ENCODE measurements at places on chromosomes 7 and 10. TPM values are rescaled to one million over a fixed set of nuclear protein-coding genes. Genes with fewer than 3 reads are reported as not detected.

GRCh38 chr10:103620352-103620740, 126.8 kb downstream of the NEURL1 start:
- no peak for DNase-seq

- no peak for DNase-seq
Observed at GRCh38 chr7:134692344-134692705, 45.7 kb downstream of the BPGM start.

GRCh38 chr7:1725199-1725690, 55.2 kb downstream of the ELFN1 start:
- no peak for DNase-seq

DNA sequence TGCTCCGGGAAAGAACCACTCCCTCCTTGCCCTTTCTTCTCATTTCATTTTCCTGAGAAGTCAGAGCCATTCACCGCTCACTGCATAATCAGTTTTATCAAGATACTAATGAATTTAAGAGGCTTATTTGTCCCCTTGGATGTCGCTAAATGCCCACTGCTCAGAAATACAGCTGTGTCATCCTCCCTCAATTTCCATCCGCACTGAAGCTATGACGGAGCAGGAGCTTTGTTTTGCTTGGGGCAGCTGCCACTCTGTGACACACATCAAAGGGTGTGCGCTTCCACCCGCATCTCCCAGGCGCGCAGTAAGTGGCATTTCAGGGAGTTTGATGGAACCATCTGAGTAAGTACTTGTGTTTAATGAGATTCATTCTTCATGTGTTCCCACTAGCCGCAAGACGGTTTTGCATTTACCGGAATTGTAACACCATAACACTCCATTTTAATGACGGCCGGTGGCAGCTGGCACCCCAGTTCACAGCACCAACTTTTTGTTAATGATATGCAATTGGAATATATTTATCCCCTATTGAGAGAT, 103.8 kb upstream of the PARD3 start:
- no peak for DNase-seq

GRCh38 chr7:30427296-30428070, 51.1 kb downstream of the NOD1 start:
- no peak for DNase-seq

DNA sequence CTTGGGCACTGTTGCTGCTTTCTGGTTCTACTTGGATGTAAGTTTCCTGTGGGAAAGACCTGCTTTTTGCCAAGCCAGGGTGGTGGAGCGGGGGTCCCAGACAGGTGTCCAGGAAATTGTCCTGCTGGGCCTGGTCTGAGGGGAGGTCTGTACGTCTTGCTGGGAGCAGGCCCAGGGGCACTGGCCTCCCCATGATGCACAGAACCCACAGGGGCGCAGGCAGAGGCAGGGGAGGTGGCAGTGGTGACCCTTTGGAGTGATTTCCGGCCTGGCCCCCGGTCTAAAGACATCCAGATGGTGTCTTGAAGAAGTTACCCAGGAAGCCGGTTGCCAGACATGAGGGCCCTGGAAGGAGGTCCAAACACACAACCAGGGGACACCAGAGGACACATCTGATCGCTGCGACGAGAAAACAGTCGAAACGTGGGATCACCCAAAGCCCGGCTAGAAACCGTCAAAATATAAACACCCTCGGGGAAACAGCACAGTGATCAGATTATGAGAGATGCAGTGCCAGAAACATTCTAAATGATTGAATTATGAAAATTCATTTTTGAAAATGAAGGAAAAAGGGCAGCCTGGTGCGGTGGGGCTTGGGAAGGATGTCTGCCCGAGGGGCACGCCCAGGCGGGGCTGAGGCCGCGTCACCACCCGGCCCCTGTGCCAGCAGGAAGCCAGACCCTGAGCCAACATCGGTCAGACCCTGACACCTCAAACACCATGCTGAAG, 59.6 kb downstream of the TMEM270 start:
- no peak for DNase-seq

DNA sequence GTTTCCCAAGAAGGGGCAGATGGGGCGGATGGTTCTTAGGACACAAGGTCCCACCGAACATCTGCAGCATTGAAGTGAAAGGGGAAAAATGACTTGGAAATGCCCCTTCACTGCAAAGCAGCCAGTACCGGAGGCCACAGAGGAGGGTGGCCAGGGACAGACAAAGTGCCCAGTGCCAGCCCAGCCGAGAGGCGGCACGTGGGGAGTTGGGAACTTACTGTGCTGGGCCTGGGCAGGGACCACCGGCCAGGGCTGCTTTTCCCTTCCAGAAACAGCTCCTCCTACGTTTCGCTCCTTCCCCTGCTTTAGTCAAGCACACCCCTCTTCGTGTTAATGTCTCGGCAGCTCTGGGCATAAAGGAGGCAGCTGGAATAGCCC, 129.2 kb downstream of the TNS3 start:
- no peak for DNase-seq

GRCh38 chr10:103653581-103654037, 160.1 kb downstream of the NEURL1 start:
- DNase-seq, result no peak

DNA sequence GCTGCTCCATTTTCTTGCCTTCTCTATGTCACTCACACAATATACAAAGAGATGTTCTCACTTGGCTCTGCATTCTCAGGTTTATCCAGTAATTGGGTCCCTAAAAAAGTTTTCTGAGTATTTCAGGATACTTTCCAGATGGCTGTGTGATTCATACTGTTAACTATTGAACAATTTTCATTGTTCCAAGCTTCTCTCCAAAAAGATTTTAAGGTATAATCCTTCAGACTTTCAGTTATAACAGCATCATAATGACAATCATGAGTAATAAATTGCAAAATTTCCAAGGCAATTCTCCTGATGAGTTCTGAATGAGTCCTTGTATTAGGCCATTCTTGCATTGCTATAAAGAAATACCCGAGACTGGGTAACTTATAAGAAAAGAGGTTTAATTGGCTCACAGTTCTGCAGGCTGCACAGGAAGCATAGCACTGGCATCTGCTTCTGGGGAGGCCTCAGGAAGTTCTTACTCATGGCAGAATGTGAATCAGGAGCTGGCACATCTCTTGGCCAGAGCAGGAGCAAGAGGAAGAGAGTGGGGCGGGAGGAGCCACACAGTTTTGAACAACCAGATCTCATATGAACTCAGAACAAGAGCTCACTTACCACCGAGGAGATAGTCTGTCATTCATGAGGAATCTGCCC, 148.1 kb downstream of the SLC16A9 start:
- no peak for DNase-seq

Gene COBL
- not detected for total RNA-seq

Gene POP7
- 77.3 TPM for total RNA-seq

Gene DGKI
- 4.3 TPM for total RNA-seq

Gene SRRT
- total RNA-seq, result 450 TPM

Gene HOXA7
- not detected for total RNA-seq

Gene NME8
- total RNA-seq, result not detected

Gene TMEM225B
- total RNA-seq, result not detected

Data from activated T-cell treated with anti-CD3 and anti-CD28 coated beads, Interleukin-2, amount 50 U/mL, for 4 hours (primary cell).